Activated T-helper 17 cell treated with anti-CD3 and anti-CD28 coated beads, Interleukin-2, amount 50 U/mL, for 72 hours (primary cell): ENCODE measurements at places on chromosomes 6 and 20.

- no peak for ATAC-seq
Measured at GRCh38 chr20:57654998-57655808, 35.0 kb upstream of the ZBP1 start.

DNA sequence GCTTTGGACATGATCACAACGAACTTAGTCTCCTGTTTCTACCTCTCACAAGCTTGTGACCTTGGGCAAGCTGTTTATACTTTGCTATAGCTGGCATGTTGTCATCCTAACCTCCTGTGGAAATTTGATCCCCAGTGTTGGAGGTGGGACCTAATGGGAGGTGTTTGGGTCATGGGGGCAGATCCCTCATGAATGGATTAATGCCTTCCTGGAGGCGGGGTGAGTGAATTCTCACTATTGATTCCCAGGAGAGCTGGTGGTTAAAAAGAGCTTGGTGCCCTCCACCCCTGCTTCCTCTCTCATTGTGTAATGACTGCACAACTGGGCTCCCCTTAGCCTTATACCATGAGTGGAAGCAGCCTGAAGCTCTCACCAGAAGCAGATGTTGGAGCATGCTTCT lies 228.9 kb downstream of the HIVEP2 start:
- ATAC-seq: no peak

DNA sequence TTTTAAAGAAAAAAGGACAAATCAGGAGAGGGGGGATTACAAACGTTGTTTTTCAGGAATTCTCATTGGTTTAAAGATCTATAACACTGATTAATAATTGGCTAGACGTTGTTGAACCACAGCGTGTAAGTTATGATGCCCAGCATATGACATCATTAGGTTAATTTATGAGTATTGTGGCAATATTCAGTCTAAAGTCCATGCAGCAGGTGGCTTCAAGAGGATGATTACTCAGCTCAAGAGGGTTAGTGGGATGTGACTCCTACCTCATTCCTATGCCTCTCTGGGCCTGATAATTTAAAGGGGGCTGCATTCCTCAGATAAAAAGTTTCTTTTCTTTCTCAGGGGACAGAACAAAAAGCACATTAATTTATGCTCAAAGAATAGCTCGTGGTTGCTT lies 1309.0 kb downstream of the EPHA7 start:
- ATAC-seq: no peak

- ATAC-seq: peak; percentile 57
Measured at GRCh38 chr6:160927416-160927815, 64.2 kb upstream of the MAP3K4 start.

GRCh38 chr6:4936681-4937041 lies 67.2 kb downstream of the RPP40 start:
- ATAC-seq: no peak

- no peak for ATAC-seq
Measured at GRCh38 chr6:170134031-170134470, 156.8 kb downstream of the DLL1 start.

DNA sequence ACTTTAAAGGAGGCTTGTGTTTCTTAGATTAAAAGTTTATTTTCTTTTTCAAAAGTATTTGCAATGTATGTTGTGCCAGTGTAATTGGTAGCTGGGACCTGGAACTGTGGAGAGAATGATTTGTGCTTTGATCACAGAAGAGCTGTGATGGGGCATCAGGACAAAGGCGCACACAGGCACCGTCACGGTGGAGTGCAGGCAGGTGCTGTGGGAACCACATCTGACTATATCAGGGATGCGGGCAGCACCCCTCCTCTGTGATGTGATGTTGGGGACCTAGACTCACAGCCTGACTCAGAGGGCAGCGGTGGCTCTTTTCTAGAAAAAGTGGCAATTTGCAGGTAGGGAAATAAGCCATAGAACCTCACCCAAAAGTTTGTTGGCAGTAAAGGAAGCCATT lies 34.5 kb downstream of the SYTL3 start:
- no peak for ATAC-seq

- ATAC-seq: no peak
Measured at GRCh38 chr20:17343656-17344452, 117.0 kb downstream of the PCSK2 start.

DNA sequence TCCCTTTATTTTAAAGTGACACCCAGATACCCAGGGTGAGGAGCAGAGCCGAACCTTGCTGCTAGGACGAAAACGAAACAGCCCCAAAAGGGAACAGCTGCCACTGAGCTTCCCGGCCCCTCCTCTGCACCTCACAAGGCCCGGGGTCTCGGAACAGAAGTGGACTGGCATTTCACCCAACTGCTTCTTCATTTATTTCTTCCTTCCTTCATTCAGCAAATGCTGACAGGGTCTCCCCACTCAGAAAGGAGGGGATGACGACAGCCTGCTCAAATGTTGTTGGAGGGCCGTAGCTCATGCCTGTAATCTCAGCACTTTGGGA lies 220.3 kb downstream of the PREX1 start:
- ATAC-seq: no peak

- peak; percentile 32 for ATAC-seq
Measured at GRCh38 chr6:96157018-96157565, 141.3 kb downstream of the FUT9 start.

DNA sequence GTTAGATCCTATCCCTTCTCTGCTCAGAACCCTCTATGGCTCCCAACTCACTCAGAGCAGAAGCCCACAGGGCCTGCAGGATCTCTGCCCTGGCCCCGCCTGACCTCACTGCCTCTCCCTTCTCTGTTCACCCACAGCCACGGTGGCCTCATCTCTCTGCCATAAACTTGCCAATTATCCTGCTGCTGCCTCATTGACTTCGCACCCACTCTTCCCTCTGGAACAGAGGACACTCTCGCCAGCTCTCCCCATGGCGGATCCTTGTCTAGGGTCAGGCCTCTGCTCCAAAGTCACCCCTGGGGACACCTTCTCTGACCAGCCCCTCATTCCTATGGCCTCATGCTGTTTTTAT lies 86.4 kb downstream of the CEBPB start:
- no peak for ATAC-seq

DNA sequence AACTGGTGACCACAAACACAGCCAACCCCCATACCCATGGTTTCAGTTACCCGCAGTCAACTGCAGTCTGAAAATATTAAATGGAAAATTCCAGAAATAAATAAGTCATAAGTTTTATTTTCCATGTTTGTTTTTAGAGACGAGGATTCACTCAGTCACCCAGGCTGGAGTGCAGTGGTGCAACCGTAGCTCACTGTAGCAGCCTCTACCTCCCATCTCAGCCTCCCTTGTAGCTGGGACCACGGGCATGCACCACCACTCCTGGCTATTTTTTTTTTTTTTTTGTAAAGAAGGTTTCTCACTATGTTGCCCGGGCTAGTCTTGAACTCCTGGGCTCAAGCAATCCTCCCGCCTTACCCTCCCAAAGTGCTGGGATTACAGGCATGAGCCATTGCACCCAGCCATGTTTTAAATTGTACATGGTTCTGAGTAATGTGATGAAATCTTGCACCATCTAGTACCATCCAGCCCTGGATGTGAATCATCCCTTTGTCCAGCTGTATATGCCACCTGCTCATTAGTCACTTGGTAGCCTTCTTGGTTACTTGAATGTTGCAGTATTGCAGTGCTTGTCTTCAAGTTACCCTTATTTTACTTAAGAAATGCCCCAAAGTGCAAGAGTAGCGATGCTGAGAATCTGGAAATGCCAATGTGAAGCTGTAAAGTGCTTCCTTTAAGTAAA lies 14.5 kb downstream of the CSNK2A1 start:
- peak; percentile 87 for ATAC-seq

DNA sequence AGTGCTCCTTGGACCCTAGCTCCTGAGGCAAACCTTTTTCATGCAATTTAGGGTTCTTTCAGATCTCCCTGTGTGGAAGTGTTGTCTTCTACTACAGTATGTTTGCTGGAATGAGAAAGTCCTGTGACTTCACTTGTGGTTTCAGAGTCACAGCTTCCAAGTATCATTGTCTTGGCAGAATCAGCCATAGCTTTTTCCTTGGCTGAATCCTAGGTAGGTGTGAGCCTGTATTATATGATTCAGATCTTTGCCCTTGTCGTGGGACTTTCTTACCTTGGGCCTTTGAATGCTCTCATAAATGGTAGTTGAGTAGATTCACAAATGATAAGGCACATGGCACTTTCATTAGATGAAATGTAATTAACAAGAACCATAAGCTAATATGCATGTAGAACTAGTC lies 16.5 kb downstream of the CARMIL1 start:
- ATAC-seq: no peak

GRCh38 chr20:13783528-13783927 lies 1.2 kb downstream of the ESF1 start:
- ATAC-seq: no peak

- ATAC-seq: no peak
Measured at GRCh38 chr6:144284478-144284782, 705 bp upstream of the UTRN start.

DNA sequence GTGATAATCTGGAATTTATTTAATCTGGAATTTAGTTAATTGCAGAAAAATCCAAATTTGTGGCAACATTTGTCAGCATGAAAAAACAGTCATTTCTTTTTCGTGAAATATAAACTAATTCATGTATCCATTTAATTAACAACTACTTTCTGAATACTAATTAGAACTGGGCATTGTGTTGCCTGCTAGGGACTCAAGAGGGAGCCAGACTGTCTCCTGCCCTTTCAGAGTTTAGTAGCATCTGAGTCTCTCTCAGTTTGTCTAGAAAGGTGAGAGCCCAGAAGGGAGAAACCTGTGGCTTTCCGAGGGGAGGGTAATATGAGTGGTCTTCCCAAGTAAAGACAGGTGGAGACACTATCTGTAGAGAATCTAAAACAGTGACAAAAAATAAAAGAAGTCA lies 210.9 kb upstream of the HDDC2 start:
- no peak for ATAC-seq

DNA sequence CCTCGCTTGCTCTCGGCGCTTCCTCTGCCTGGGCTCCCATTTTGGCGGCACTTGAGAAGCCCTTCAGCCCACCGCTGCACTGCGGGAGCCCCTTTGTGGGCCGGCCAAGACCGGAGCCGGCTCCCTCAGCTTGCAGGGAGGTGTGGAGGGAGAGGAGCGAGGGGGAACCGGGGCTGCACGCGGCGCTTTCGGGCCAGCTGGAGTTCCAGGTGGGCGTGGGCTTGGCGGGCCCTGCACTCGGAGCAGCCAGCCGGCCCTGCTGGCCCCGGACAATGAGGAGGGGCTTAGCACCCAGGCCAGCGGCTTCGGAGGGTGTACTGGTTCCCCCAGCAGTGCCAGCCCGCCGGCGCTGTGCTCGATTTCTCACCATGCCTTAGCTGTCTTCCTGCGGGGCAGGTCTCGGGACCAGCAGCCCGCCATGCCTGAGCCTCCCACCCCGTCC lies 10.2 kb upstream of the SRPK1 start:
- no peak for ATAC-seq

DNA sequence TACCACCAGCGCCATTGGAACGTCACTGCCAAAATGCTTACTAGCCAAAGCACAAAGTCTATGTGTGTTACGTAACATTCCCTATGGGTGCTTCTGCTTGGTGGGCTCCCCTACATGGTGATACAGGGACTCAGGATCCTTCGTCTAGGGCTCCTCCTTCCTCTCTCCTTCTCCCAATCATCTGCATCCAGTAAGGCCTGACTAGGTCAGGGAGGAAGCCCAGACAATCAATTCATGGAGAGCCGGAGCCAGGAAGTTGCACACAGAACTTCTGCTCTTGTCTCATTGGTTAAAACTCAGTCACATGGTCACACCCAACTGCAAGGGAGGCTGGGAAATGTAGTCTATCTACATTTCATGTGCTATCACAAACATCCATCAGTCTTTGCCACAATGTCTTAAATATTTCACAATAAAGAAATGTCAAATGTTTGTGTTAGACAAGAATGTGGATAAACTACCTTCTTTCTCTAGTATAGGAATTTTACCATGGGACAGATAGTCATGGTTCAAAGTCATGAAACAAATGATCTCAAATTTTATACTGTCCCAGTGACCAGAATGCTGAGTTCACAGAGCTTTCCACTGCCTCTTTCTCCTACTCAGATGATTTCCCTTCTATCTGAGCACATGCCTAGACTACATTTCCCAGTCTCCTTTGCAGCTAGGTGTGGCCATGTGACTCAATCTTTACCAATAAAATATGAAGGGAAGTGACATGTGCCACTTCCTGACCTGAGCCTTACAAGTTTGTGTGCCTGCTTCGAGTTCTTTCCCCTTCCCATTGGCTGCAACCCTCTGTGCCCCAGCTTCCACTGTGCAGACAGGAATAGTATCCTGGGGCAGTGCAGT lies 9.3 kb upstream of the KCNK15 start:
- ATAC-seq: peak; percentile 74

GRCh38 chr6:24930431-24930871 lies 5.3 kb downstream of the RIPOR2 start:
- no peak for ATAC-seq

GRCh38 chr6:14083751-14084150 lies 33.8 kb upstream of the CD83 start:
- no peak for ATAC-seq

GRCh38 chr6:135086414-135086764 lies 31.8 kb upstream of the HBS1L start:
- ATAC-seq: peak; percentile 25

DNA sequence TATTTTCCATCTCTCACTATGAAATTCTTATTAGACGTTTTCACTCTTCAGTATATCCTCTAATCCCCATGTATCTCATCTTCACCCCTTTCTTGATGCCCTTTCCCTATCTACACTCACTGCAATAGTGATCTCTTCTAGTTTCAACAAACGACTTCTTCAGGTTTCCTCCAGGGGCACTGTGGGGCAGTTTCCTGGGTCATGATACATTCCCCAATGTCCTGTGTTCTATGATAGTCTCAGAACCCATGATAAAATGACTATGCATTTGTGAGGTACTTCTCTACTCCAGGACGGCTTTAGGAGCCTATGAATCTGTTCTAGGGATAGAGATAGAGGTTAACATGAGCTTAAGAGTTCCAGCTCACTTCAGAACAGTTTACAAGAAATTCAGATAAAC lies 183.3 kb downstream of the FOXC1 start:
- ATAC-seq: peak; percentile 64
